ENCODE measurements at places on chromosomes 7 and 10.

DNA sequence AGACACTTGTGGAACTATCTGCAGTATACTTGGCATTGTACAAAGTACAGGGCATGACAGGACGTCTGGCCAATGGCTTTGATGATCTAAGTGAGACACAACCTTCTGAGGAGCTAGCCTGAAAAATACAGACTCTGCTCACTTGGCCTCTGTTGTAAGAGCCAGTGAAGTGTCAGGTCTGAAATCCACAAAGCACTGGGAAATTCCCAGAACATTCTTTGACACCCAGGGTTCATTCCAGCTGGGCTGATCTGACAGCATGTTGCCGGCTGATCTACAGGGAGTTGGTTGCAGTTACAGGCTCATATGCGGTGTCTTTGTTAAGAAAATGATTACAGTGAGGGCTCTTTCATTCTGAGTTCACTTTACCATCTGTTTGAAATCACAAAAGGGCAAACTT is 354.6 kb downstream of the PHF14 start:
- no peak for DNase-seq

GRCh38 chr7:82615527-82615926 is 171.9 kb upstream of the CACNA2D1 start:
- DNase-seq = no peak

DNA sequence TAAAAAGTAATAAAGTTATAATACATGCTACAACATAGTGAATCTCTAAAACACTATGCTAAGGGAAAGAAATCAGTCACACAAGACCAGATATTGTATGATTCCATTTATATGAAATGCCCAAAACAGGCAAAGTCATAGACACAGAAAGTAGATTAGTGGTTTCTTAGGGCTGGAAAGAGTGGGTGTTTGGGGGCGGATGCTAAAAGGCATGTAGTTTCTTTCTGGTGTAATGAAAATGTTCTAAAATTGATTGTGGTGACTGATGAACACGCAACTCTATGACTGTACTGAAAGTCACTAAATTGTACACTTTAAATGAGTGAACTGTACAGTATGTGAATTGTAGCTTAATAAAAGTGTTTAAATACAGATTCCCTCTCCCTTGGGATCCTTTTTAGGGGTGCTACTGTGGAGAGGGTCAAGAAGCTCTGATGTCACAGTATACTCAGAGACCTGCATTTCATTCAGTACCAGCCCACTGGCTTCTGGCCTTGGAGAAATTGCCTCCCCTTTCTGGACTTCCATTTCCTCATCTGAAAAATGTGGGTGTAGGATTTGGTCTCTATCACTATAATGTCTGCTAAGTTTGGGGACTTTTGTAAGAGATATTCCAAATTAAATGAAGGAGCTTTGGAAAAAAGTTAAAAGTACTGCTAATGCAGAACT is 46.4 kb downstream of the AOAH start:
- no peak for DNase-seq

DNA sequence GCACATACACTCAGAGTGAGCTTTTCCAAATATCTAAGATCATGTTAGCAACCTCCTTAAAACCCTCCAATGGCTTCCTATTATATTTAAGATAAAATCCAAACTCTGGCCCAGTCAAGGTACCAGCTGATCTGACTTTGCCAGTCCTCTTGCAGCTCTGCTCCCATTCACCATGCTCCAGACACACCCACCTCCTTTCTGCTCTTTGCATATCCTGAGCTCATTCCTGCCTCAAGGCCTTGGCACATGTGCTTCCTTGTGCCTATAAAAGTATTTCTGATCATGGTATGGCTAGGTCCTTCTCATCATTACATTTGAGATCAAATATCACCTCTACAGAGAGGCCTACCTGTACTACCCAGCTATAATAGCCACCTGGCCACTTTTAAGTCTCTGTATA is 27.5 kb downstream of the XPNPEP1 start:
- no peak for DNase-seq

GRCh38 chr10:44244745-44245600 is 139.9 kb downstream of the CXCL12 start:
- DNase-seq = no peak

- DNase-seq = no peak
Measured at GRCh38 chr7:55185941-55186609, 167.3 kb downstream of the EGFR start.
